ENCODE measurements at places on chromosomes 16 and 17.

GRCh38 chr17:52027620-52028295 is 130.8 kb downstream of the CA10 start:
- no peak for DNase-seq

GRCh38 chr16:1972490-1972877 is 631 bp downstream of the TBL3 start:
- no peak for DNase-seq

DNA sequence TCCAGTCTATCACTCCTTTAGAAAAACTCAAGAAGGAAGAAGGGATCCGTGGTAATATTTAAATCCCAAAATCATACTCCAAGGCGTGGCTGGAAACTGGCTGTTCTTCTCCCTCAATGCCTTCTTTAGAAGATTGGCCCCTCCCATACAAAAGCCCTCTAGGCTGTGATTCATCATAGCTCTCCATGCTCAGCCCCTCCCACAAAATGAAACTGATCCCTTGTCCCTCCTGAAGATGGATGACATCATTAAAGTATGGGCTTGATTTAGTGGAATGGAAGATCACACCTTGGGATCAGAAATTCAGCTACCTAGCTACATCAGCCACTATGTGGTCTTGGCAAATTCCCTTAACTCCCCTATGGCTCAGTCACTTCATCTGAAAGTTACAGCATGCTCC is 4.1 kb downstream of the GRIN2A start:
- no peak for DNase-seq

- peak; percentile 24 for DNase-seq
Measured at GRCh38 chr17:41308251-41308917, 725 bp downstream of the KRTAP16-1 start.

DNA sequence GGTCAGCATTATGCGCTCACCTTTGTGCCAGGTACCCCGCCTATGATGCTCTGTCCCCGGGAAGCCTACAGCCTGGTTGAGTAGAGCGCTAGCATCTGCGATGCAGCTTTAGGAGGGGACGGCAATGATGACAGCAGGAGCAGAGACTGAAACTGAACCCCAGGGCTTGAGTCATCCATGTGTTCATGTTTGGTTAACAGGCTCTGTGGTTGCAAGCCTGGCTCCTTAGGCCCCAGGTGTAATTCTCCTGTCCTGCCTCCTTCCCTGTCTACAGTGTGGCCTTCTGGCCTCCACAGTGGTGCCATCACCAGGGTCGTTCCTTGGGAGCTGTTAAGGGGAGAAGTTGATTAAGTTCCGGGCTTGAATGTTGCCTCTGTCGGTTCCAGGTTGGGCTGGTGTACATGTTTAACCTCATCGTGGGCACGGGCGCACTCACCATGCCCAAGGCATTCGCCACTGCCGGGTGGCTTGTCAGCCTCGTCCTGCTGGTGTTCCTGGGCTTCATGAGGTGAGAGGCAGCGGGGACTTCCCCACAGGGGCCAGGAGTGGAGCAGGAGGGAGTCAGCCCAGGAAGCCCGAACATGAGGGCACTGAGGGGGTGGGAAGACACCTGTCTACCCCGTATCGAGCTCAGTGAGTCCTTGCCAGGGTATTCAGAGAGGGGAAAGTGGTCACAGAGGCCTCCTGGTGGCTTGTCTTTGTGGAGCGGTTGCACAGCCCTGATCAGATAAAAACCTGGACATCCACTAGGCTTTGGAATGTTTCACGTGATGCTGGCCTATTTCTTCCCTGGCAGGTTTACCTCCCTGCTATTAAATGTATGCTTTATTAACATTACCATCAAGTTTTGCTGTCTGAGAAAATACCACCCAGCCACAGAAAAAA is 9.2 kb upstream of the NAT9 start:
- no peak for DNase-seq

Measured in fibroblast of gingiva (primary cell).